Suppressor macrophage treated with lipopolysaccharide for 1 hour (primary cell): ENCODE measurements at places on chromosomes 5 and 9.
A peak's percentile ranks its signal among the peaks of the same experiment; 100 is the strongest.

DNA sequence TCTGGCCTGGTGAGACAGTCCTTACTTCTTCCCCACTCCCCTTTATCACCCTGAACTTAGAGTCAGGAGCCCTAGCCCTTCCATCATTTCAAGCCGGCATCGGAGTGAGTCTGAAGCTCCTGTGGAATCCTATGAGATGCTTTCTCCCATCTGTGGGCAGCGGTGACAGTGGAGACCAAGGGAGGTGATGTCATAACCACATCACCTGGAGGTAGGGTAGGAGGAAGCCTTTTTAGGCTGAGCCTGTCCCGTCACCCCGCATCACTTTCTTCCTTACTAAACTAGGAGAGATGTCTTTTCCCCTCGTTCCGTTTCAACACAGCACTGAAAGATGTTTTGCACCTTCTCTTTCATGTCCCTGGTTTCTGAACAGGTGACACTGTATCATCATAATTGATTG is 124.1 kb upstream of the WWC1 start:
- no peak for DNase-seq

DNA sequence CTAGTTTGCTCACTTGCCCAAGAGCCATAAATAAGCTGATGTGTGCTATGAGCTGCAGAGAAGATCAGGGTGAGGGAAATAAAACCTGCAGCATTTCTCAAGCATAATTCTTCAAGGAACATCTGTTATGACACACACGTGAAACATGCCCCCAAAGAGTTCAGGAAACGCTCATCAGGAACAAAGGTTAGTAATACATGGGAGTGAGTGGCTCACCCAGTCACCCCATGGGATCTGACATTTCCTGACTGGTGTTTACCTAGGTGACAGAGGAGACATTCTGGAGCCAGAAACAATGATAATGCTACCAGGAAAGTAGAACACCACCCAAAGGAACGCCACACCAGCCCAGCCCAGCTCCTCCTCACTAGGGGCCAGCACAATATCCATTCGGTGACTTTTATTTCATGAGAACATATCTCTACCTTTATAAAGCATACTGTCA is 66.0 kb downstream of the FRMD3 start:
- peak; percentile 23 for DNase-seq

DNA sequence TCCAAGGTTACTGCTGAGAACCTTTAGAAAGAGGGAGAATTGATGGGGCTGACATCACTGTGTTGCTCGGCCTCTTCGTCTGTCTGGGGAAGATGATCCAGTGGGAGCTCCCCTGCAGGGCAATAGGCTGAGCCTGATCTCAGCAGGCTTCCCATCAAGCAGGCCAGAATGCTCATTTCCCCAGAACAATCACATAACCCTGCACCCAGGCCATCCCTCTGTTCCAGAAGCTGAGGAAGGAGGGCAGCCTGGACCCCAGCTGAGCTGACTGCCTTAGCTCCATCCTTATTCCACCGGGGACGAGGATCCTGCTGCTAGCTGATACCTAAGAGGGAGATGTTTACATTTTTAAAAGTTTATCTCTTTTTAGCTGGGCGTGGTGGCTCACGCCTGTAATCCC is 11.6 kb upstream of the CDC23 start:
- DNase-seq: no peak

GRCh38 chr9:113536166-113536482 is 72.6 kb downstream of the RGS3 start:
- DNase-seq: no peak

GRCh38 chr5:32360906-32361305 is 48.2 kb upstream of the MTMR12 start:
- no peak for DNase-seq

DNA sequence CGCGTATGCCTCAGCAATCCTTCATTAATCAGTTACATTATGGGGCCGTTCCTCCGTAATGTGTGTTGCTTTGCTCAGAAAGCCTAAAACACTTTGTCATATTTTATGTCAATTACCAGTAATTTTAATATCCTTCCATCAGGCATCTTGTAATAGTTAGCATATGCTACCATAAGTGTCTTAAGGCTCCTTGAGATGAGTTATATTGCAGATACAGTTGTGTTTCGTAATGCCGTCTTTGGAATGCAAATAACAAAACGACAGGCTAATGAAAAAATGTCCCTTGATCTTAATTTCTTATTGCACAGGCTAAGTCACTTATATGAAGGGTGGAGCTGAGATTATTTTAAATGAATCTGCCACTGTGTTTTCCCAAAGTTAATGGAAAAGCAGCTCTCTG is 50.5 kb downstream of the TBCA start:
- DNase-seq: no peak

DNA sequence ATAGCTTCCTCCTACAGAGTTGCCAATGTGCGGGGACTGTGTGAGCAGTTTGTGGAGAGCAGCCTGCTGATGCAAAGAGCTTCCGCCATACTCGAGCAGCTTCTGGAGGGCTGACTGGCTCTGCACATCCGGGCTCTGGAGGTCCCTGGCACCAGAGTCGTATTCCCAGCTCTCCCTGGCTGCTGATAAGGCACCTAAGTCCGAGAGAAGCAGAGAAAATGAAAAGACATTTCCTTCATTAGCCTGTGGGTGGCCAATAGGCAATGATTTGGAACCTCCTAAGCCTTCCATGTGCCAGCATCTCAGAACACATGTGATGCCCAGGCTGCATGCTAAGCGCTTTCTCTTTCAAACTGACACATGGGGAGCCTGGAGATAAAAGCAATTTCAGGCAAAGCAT is 94.3 kb downstream of the TSSK1B start:
- DNase-seq: no peak

DNA sequence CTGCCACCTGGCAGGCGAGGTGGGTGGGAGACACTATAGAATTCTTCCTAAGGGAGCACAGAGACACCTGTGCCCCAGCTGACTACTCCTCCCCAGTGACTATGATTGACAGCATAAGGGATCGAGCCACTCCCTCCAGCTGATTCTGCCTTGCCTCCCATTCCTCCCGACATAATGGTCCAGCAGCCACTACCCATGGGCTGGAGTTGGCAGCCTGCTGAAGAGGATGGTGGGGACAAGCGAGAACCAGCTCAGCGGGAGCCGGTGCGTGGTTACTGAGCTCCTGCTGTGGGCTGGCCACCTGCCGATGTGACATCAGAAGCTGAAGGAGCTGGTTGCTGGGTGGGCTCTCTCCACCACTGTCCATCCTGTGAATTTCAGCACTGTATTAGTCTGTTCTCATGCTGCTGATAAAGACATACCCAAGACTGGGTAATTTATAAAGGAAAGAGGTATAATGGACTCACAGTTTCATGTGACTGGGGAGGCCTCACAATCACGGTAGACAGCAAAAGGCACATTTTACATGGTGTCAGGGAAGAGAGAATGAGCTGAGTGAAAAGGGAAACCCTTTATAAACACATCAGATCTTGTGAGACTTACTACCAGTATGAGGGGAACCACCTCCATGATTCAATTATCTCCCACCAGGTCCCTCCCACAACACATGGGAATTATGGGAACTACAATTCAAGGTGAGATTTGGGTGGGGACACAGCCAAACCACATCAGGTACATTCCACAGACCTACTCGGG is 12.1 kb upstream of the NCS1 start:
- DNase-seq: peak; percentile 48

- no peak for DNase-seq
Measured at GRCh38 chr9:104448036-104448435, 56.0 kb upstream of the OR13F1 start.

DNA sequence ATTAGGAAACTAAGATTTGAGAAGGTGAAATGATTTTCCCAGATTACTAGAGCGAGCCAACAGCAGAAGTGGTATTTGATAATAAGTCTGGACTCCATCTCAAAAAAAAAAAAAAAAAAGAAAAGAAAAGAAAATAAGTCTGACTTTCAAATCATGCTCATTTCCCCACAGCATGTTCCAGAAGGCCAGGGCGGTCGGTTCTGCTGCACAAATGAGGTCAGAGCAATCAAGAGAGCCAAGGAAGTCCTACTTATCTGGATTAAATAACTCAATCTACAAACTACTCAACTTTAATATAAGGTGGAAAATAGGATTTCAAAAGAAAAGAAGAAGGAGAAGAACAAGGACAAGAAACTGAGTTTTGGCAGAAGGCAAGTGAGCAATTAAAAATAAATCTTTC is 130.4 kb upstream of the RASA1 start:
- DNase-seq: no peak

GRCh38 chr9:109113254-109113653 is 6.5 kb downstream of the TMEM245 start:
- no peak for DNase-seq

- no peak for DNase-seq
Measured at GRCh38 chr5:180472269-180472668, 21.9 kb upstream of the CNOT6 start.

- DNase-seq: no peak
Measured at GRCh38 chr9:135136991-135137832, 49.7 kb downstream of the OLFM1 start.

DNA sequence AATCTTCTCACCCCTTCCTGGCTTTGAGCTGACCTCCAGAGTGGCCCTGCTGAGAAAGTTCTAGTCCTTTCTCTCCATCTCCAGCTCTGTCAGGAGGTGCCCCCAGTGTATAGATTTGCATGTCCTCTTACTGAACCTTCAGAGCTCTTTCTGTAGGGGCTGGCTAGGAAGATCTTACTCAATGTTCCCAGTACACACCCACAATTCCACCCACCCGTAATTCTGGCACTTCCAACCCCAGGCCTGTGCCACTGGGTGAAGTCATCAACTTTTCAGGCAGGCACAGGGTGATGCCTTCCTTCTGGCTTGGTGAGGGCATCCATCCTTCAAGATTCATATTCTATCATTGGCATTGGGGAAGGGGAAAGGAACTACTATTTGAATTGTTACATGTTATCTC is 75.9 kb downstream of the ACER2 start:
- peak; percentile 74 for DNase-seq

GRCh38 chr5:79843450-79844388 is 147.3 kb downstream of the MTX3 start:
- no peak for DNase-seq

GRCh38 chr9:134518004-134518606 is 123.5 kb upstream of the COL5A1 start:
- DNase-seq: no peak

GRCh38 chr5:76622973-76623596 is at the start of gene F2RL2:
Gene F2RL2, minus strand, starts transcription at chr5:76623403. Its CDS starts 173 bp downstream, at chr5:76623230.
- DNase-seq: no peak

GRCh38 chr5:114467729-114468128 is 105.9 kb downstream of the KCNN2 start:
- no peak for DNase-seq

GRCh38 chr5:82422001-82422740 is 144.0 kb upstream of the RPS23 start:
- no peak for DNase-seq

- no peak for DNase-seq
Measured at GRCh38 chr5:24623031-24623430, 21.7 kb downstream of the CDH10 start.

GRCh38 chr5:102886586-102886985 is 131.5 kb downstream of the PAM start:
- no peak for DNase-seq

DNA sequence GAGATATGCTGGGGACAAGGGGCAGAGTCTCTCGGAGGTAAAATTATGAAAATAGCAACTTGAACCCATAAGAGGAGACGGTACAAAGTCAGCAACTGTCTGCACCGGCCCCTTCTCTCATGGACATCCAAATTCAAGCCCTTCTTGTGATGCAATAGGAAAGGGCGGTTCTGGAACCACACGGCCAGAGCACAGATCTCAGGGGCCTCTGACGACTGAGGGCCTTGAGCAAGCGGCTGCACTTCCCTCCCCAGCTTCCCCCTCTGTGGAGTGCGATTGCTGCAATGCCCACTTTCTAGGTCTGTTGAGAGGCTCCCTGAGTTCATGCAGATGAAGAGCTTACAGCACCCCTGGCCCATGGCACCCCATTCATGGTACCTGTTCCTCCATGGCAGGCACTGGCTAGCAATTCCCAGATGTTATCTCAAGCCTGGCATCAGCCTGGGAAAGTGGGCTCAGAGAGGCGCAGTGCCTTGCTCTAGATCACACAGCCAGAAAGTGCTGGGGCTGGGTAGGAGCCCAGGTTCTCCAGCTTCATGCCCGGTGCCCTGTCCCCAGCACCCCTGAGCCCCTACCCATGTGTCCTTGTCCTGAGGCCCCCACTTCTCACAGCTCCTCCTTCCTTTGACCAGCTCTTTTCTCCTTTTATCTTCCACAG is 17.7 kb upstream of the CPLX2 start:
- DNase-seq: peak; percentile 91

- DNase-seq: no peak
Measured at GRCh38 chr9:132210472-132211145, 48.8 kb downstream of the NTNG2 start.

- no peak for DNase-seq
Measured at GRCh38 chr9:101495810-101496209, 37.8 kb upstream of the RNF20 start.

- no peak for DNase-seq
Measured at GRCh38 chr9:2378266-2378665, 243.3 kb upstream of the VLDLR start.

DNA sequence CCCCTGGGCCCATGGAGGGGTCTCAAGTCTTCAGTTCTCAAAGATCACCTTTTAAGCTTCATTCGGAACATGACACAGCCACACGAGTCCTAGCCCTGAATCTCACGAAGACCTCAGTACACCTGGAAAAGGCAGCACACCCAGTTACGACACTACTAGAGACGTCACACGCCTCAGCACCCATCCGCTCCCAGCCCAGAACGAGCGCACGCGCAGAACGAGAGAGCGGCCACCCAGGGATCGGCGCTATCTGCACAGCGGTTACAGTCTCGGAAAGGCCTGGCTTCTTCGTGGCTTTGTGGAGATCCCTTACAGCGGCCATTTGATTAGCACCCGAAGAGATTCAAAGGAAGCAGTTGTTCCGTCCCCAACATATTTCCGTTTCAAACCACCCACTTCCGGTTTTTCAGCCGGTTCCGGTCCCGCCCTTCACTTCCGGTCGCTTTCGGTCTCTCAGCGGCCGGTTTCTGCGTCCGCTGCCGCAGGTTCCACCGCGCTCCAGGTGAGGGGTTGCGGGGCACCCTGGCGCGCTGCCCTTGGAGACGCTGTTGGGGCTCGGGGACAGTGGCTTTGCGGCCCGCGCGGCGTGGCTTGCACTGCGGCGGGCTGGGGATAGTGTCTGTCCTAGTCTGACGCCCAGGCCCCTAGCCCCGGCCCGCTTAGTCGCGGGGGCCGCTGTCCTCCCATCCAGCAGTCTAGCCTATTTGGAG is at the start of gene UBLCP1:
Gene UBLCP1 (plus strand): TSS at position 432 of the 710 bp plus-strand sequence. CDS start 5,626 bp downstream, outside the sequence.
- DNase-seq: peak; percentile 88

GRCh38 chr9:5430912-5431311 is 6.8 kb downstream of the PLGRKT start:
- no peak for DNase-seq

DNA sequence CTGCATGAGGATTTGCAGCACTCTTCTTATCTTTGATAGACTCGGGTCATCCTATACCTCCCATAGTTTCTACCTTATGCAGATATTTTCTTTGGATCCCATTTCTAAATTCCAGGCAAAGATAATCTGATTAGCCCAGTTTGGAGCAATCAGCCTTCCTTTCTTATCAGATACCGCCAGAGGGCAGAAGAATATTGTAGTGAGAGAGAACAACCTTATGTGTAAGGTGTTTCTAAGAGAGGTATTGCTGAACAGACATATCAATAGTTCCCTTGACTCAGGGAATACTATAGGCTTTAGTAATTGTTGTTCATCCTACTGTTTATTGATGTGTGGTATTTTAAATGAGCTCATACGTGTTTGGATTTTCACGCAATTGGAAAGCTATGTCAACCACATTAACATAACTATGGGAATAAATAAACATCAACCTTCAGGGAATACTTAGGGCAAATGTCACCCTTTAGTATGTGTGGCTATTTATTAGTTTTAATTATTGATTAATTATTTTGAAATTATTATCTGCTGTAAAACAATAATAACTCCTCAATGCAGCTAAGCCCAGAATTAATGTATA is 1435.2 kb upstream of the CDH9 start:
- DNase-seq: no peak

GRCh38 chr5:144864118-144864517 is 693.4 kb downstream of the KCTD16 start:
- no peak for DNase-seq
